ENCODE measurements at places on chromosomes 1 and 21. TPM values are rescaled to one million over a fixed set of nuclear protein-coding genes. Genes with fewer than 3 reads are reported as not detected.

- H3K27ac ChIP-seq = no peak overlapping the region
- H3K4me3 ChIP-seq = no peak overlapping the region
- H3K4me1 ChIP-seq = no peaks in the 10 kb centered on the region
- DNase-seq = no peak
- H3K27me3 ChIP-seq = no peaks in the 10 kb centered on the region
- H3K36me3 ChIP-seq = peaks cover 3% of the 10 kb centered on the region
These were observed 33.5 kb upstream of the RNF19B start for GRCh38 chr1:32998064-32998463.

DNA sequence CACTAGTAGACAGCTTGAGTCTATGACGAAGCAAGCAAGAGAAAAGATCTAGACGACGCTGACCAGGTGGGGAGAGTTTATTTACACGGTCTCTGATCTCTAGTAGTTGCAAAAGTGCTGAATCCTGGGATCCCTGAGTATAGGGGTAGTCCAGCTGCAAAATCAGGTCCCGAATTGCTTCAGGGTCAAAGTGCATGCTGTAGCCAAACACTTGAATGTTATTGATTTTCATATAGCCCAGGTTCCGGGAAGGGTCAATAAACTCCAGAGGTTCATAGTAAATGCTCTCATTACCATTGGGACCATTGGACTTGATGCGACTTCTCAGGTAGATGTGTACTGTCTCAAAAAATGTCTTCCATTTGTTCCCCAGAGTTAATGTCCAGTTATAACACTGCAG is 379.6 kb downstream of the BRINP3 start:
- H3K27me3 ChIP-seq = no peaks in the 10 kb centered on the region
- no peaks in the 10 kb centered on the region for H3K4me1 ChIP-seq
- H3K4me3 ChIP-seq = no peak overlapping the region
- H3K36me3 ChIP-seq = no peaks in the 10 kb centered on the region
- no peak for DNase-seq

- H3K27ac ChIP-seq = peak overlapping the region; percentile 53
- no peak overlapping the region for H3K4me3 ChIP-seq
- no peaks in the 10 kb centered on the region for H3K27me3 ChIP-seq
These were observed 26.5 kb upstream of the ATP2B4 start for GRCh38 chr1:203599875-203600781.

The NT5C1A gene
- not detected for total RNA-seq

DNA sequence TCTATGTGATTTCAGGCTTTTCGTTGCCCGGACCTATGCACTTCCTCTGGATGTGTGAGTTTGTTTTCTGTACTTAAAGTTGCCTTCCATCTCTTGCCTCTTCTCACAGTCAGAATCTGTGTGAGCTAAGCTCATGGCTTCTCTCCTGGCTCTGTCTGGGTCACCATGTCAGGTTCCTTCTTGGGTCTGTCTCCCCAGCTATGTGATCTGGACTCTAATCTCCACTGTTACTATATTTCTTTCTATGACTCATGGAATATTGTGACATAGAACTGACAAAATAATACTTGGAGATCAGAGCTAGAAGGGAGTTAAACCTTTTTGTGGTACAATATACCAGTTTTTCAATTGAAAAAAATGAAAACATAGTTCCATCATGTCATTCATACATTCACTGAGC is 172.7 kb upstream of the FGGY start:
- DNase-seq = no peak
- H3K36me3 ChIP-seq = no peaks in the 10 kb centered on the region
- no peak overlapping the region for H3K4me3 ChIP-seq
- no peak overlapping the region for H3K27ac ChIP-seq
- H3K4me1 ChIP-seq = no peaks in the 10 kb centered on the region

DNA sequence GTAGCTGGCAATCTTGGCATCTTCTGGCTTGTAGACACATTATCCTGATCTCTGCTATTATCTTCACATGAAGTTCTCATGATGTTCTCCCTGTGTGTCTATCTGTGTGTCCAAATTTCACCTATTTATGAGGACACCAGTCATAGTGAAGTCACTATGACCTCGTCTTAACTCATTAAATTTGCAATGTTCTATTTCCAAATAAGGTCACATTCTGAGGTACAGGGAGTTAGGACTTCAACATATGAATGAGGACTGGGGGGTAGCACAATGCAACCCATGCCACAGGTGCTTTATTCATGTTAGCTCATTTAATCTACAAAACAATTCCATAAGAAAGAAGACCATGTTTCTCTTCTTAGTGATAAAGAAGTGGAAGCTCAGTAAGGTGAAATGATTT is 206.2 kb upstream of the C8B start:
- no peak overlapping the region for H3K4me3 ChIP-seq
- H3K36me3 ChIP-seq = no peaks in the 10 kb centered on the region
- no peak overlapping the region for H3K27ac ChIP-seq
- peaks cover 7% of the 10 kb centered on the region for H3K4me1 ChIP-seq
- no peak for DNase-seq

The KRTAP19-1 gene
- not detected for total RNA-seq

DNA sequence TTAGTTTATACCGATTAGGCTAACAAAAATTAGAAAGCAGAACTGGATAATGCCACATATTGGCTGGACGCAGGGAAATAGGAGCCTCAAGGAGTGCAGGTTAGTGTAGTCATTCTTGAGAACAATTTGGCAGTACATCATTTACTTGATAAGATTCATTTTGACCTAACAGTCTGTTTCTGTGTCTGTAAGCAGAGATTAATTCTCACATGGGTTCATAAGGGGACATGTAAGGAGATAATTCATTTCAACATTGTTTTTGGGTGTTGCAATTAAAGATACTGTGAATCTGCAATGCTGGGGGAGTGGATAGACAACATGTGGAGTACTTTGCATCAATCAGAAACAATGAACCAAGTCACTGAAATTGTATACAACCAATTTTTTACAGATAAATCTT is 32.0 kb downstream of the AGO3 start:
- H3K4me3 ChIP-seq = no peak overlapping the region
- DNase-seq = no peak
- H3K36me3 ChIP-seq = peaks cover 12% of the 10 kb centered on the region
- no peak overlapping the region for H3K27ac ChIP-seq

DNA sequence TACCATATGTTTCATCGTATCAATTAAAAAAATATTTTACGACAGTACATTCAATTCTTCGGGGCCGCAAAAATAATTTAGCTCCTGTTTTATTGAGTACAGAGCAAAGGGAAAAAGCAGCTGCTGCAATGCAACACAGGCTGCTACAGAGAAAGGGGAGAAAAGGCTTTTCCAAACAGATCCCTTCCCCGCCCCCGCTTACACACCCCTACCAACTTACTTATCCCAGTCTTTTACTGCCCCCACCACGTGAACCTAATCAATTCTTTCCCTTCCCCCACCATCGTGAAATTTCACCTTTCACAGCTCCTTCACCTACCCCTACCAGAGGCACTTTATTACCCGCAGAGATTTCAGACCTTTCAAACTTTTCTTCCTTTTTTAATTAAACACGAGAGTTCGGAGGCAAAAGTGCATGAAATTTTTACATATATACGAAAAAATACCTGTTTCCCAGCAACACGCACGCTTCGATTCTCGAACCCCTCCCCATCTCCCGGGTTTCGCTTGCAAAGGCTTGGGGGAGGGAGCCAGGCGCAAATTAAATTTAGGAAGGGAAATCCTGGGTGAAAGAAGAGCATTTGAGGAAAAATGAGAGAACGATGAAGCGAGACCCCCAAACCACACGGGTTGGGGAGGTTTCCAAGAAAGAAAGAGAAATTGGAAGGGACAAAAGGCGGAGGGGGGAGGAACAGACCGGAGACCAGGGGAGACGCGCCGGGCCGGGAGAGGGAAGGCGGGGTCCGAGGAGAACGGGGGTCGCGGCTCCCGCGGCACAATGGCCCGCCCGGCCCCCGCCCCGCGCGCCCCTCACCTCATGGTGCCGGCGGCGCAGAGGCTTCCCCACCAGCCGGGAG is 823 bp downstream of the ENAH start:
- peaks cover 6% of the 10 kb centered on the region for H3K4me1 ChIP-seq
- peak overlapping the region; percentile 98 for H3K27ac ChIP-seq
- peak overlapping the region; percentile 98 for H3K4me3 ChIP-seq

DNA sequence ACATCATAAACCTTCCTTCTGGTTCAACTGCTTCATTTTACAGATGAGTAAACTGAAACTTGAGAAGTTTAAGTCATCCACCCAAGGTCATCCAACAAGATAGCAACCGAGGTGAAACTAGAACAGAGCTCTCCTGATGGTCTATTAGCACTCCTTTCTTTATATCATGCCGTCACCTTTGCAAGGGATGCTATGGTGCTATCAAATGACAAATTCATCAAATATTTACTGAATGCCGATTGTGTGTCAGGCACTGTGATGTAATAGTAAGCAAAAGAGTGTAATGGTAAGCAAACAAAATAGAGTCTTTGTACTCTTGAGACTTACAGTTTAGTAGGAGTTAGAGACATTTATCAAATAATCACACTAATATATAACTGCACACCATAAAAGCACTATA is 14.0 kb upstream of the SGIP1 start:
- no peaks in the 10 kb centered on the region for H3K4me1 ChIP-seq
- H3K27ac ChIP-seq = no peak overlapping the region
- no peaks in the 10 kb centered on the region for H3K36me3 ChIP-seq
- H3K4me3 ChIP-seq = no peak overlapping the region
- DNase-seq = no peak

GRCh38 chr21:37862536-37862935 is 53.7 kb downstream of the KCNJ6 start:
- no peaks in the 10 kb centered on the region for H3K36me3 ChIP-seq
- H3K27ac ChIP-seq = no peak overlapping the region
- DNase-seq = peak; percentile 57
- no peak overlapping the region for H3K4me3 ChIP-seq
- H3K27me3 ChIP-seq = no peaks in the 10 kb centered on the region
- no peaks in the 10 kb centered on the region for H3K4me1 ChIP-seq

The PPM1J gene
- 3.1 TPM for total RNA-seq

The TRIM46 gene
- 11.3 TPM for total RNA-seq

The KISS1 gene
- not detected for total RNA-seq

The DHX9 gene
- total RNA-seq = 283 TPM

The CTTNBP2NL gene
- 35.8 TPM for total RNA-seq

Measured in endodermal cell (in vitro differentiated cells).